ENCODE measurements at places on chromosomes 4 and X.

DNA sequence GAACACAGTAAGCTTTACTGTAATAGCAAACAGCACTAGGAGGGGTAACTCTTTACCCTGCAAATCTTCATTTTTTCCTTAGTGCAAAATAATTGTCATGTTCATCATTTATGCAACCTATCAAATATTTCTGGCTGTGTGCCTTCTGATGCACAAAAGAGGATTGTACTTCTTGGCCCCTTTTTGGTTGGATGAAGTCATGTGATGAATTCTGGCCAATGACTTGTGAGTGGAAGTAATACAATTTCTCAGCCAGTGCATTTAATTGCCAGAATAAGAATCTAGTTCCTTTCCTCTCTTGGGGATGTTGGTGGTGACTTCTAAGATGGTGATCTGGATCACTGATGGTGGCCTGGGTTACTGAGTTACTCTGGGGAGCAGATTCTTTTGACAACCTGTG lies 37.0 kb upstream of the GATB start:
- no peak for DNase-seq

GRCh38 chr4:7549866-7550265 lies 115.1 kb upstream of the PSAPL1 start:
- no peak for DNase-seq

DNA sequence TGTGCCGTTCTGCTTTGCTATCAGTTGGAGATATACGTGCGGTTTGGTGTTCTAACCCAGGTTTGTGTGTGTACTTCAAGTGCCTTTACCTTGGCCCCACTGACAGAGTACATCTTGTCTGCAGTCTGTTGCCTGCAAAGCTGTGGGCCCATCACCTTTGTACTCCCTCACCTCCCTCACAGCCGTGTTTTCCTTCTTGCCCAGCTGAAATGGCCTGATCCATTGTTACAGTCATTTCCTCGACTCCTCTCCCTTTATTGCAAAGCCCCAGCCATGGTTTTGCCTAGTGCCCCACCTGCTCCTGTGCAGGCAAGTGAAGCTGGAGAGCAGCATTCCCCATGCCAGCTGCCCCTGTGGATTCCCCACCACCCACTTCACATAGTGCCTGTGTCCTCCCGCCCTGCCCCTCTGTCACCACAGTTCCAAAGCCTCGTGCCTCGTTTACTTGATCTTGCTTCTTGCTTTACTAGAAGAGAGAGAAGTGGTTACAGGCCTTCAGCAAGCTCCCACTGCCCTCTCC lies 55.2 kb upstream of the TLR2 start:
- no peak for DNase-seq

GRCh38 chr4:104206784-104207183 lies 287.9 kb downstream of the CXXC4 start:
- DNase-seq = no peak

GRCh38 chr4:45701621-45702020 lies 422.2 kb downstream of the GABRG1 start:
- DNase-seq = no peak

DNA sequence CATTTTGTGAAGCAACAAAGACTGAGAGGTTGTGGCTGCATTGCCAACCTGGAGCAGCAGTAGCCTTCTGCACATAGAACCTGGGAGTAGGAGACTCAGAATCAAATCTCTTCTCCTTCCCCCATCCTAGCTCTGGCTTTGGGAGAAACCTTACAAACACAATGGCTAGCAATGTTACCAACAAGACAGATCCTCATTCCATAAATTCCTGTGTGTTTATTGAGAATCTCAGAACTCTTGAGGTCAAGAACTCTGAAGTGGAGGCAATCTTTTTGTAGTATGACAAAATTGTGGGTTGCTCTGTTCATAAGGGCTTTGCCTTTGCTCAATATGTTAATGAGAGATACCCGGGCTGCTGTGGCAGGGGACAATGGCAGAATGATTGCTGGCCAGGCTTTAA lies 406.7 kb upstream of the SPANXN1 start:
- DNase-seq = no peak

DNA sequence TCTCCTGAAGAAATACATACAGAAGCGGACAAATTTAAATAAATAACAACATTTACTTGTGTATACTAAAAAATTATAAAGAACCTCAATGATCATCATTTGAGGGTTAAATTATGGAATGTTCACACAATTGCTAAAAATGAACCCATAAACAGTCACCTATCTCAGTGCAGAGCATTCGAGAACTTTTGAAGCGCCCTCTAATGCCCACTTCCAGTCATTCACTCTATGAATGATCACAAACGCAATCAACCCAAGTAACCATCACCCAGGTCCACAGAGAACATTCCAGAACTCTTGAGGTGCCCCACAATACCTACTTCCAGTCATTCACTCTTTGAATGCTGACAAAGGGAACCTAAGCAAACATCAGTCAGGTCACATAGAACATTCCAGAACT lies 103.5 kb upstream of the PLAC1 start:
- no peak for DNase-seq

- DNase-seq = no peak
Measured at GRCh38 chrX:133081990-133082389, 14.9 kb downstream of the USP26 start.

DNA sequence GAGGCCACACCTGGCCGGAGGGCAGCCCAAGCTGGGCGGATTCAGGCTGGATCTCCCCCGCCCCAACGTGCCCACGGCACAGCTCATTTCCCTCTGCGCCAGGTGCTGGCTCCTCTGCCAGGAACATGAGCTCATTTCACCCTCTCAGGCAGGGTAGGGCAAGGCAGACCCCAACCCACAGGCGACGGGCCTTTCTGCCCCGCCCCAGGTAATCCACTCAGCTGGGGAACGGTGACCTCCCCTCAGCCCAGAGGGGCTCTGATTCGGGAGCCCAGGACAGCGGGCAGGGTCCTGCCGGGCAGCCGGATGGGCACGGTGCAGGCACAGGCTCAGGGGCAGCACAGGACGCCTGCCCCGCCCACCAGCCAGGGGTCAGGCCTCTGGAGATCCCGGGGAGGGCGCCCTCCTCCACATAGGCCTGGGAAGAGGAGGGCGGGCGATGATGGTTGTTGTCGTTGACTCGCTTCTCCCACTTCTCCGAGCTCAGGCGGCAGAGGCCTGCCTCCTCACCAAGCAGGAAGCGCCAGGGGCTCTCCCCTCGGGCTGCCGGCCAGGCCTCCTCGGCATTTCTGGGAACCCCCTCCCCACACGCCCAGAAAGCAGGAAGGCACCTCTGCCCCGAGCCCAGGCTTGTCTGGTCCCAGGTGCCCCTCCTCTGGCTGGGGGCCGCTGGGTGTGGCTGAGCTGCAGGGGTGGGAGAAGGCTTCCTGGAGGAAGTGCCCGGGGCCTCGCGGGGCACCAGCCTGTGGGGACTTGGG lies 31.1 kb downstream of the TACC3 start:
- DNase-seq = no peak

- no peak for DNase-seq
Measured at GRCh38 chr4:99648321-99648720, 9.3 kb downstream of the C4orf54 start.

DNA sequence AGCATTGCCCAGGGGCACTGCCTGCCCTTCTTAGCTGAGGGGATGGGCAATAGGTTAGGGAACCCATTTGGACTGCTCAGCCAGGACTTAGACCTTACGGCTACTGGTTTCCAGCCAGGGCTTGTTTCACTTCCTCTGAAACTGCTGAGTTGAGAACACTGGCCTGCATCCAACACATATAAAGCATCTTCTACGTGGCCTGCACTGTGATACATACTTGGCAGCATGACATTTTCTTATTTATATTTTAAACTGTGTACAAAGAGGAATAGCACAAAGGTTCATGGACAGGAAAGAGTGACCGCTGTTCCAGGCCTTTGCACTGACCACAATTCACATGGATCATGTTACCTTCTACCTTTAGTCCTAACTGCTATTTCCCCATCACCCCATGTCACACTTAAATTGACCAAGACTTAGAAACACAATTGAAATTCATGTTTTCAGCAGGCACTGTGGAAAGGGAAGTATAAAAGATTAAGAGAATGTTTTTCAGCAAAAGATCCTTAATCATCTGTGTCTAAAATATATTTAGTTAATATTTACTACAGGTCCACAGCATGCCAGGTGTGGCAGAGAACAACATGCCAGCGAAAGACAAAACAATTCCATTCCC lies 43.7 kb downstream of the NLGN4X start:
- DNase-seq = no peak

- no peak for DNase-seq
Measured at GRCh38 chr4:94665500-94666404, 92.0 kb upstream of the BMPR1B start.

DNA sequence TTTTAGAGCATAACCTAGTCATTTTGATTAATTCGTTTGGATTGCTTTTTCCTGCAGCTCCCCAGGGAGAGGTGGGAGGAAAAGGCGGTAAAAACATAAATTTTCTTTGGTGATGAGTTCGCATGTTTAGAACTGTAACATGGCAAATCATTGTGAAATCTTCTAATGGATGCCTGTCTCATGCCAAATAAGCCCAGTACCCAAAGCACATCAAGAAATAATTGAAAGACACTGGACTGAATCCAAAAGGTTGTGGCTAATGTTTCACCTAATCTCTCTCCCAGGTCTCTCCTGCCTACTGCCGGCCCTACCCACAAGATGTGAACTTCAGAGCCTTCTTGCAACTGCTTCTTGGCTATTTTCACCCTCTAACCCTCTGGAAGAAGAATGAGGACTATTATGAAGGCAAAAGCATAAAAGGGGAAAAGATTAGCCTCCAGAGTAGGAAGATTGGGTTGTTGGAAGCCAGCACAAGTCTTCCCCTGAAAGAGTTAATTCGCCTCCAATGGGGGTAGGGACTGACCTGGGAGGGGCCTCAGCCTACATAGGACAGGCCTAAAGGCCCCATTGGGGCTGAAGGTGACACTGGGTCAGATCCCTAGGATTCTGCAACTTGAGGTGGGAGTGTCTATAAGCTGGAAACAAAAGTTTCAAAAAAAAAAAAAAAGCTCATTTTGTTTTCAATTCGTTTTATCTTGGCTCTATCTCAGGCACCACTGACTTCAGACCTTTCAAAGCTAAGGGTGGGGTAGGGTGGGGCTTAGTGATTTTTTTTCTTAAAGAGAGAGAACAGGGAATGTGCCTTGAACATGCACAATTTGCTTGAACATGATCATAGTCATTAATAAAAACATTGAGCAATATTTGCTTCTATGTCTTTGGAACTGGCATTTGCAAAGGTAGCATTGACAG lies 278.6 kb upstream of the KLF3 start:
- DNase-seq = no peak

DNA sequence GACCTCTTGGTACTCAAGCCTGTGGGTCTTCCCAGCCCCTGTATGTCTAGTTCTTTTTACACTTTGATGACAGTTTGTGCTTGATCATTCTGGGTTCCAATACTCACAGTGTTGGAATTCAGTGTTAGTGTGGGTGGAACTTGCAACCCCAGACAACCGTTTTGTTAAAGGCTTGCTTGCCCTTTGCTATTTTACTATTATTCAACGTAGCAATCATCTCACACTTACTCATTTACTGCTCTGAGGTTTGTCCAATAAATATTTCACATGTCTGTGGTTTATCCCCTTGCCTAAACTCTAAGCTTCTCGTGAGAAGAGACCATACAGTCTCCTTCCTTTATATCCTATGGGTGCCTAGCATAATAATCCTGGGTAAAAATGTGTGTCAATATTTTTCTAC lies 15.3 kb downstream of the CCNG2 start:
- no peak for DNase-seq

DNA sequence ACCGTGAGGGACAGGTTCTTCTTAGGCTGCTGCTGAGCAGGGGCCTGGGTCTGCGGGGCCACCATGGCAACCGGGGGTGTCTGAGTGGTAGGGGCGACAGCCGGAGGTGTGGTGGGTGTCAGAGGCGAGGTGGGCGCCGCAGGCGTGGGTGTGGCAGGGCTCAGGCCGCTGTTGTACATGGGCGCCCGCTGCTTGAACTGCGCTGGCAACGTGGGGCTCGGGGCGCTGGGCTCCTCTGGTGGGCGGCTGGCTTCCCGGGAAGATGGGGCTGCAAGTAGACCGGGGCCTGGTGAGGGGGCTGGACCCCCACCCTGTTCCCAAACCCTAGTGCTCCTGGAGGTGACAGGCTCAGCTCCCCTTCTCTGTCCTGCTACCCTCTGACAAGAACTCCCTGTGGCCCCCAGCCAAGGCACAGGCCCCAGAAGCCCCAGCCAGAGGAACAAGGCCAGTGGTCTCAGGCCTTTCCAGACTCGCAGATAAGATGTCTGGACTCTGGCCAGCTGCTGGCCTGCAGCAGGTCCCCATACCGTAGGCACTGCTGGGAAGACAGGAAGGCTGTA lies 24.8 kb downstream of the NELFA start:
- DNase-seq = no peak

Measured in gastrocnemius medialis (tissue), 4 donors.